Retina (tissue), 1 donor: ENCODE measurements at places on chromosomes 4 and X.
A peak's percentile ranks its signal among the peaks of the same experiment; 100 is the strongest.

DNA sequence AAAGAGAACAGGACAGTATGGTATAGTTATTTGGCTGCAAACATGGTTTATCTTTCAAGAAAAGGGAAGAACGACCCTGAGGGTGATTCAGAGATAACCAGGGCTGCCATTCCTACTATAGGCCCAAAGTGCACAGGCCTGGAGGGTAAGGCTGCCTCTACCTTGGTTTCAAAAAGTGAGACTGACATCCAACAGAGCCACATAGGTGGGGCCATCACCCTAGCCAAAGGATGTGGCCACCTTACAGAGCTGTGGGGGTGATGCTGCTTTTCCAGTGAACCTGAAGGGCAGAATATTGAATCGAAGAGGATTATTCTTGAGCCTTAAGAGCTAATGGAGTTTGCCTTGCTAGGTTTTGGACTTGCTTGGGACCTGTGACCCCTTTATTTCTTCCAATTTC is 15.7 kb downstream of the SH2D1A start:
- no peak for DNase-seq

DNA sequence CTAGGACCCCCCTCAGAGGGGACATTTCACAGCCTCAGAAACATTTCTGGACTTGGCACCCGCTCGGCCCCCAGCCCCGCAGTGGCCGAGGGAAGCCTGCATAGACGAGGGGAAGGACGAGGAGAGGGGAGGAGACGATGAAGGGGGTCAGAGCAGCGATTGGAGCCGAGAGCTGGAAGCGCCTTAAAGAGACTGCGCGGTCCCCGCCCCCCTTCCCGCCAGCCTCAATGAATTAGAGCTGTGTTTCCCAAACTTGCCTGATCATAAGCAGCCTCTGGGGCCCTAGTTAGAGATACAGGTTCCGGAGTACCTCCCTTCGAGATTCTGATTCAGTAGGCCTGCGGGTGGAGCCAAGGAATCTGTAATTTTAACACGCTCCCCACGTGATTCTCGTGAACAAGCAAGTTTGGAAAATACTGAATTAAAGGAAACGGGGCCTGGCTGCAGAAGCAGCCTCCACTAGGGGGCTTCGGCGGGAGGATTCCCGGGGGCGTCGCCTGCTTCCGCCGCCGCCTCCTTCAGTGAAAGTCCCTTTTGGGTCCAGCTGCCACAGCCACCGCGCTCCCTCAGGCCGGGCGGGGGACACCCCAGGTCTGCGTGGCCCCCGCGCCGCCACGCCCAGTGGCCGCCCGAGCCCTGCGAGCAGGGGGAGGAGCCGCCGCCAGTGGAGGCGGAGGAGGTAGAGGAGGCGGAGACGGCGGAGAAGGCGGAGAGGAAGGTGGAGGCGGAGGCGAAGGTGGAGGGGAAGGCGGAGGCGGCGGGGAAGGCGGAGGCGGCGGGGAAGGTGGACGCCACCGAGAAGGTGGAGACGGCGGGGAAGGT is at the start of gene USP27X:
TSS of gene USP27X (plus strand) at position 651 of the 822 bp plus-strand sequence. CDS start 824 bp downstream, outside the sequence.
- peak; percentile 91 for DNase-seq

DNA sequence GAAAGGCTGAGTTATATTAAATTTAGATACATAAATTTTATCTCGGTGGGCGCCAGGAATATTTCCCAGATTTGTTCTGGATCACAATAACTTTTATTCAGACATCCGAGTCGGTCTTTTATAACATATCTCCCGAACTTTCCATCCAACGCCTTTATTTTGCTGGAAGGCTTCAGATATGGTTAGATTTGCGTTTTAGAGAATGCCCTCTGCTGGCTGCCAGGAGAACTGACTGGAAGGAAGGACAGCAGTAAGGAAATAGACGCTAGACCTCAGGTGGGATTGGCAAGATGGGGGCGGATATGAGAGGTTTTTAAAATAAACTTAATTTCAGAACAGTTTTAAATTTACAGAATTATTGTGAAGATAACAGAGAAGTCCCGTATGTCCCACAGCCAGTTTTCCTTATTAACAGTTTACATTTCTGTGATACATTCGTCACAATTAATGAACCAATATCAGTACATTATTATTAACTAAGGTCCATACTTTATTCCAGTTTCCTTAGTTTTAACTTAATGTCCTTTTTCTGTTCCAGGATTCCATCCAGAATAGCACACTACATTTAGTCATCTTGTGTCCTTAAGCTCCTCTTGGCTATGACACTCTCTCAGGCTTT is 4.6 kb upstream of the KANTR start:
- DNase-seq: peak; percentile 54

DNA sequence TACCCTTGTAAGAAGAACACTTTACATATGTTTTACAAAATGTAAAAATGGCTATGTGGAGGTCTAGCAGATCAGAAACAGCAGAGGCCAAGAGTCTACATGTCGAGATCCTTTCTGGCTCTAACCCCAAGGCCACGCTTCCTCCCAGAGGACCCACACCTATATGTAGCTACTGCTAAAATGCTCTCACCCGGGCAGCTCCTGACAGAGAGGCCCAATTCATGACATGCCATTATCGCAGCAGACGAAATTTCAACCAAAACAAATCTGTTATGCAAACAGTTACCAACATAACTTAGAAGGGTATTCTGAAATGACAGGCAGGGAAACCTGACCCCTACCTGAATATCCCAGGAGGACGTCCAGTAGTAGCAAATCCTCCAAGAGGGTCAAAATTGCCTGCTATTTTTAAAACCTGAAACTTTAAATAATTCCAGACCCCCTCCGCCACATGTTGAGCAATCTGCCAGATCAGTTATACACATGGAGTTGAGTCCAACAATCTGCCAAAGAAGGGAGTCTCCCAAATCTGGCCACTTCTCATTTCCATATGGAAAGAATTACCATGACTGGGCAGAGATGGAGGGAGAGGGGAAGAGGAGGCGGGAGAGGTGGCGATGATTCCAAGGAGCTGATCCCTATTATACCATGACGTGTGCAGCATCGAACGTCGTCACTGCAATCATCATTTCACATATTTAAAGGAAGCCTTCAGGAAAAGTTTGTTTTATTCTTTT is 192.9 kb upstream of the TBL1X start:
- DNase-seq: no peak

- DNase-seq: no peak
Observed at GRCh38 chrX:47169273-47169672, 24.3 kb downstream of the RBM10 start.

DNA sequence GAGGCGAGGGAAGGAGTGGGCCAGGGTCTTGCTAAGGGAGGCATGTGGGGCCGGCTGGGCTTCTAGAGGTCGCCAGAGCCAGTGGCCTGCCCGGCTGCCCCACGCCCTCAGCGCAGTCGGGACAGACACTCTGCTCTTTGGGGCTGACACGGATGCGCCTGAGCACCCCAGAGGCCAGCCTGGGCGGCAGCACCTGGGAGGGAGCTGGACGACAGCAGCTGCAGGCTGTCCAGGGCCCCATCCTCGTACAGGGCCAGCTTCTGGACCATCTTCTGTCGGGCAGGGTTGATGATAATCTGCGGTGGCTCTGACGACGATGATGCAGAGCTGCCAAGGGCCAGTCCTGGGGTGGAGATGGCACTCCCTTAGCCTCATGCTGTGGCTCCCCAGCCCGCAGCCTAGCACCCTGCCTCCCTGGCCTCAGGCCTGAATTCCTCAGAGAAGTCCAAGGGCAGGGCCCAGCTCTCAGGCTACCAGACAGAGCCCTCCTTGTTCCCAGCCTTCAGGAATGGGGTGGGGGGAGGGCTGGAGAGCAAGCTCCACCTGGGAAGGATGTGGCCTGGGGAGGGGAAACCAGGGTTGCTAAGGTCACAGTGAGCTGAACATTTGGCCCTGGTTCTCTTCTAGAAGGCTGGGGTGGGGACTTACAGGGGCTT is 7.2 kb downstream of the IRAK1 start:
- DNase-seq: no peak

GRCh38 chr4:155667568-155668511 is 1.2 kb downstream of the GUCY1A1 start:
- peak; percentile 92 for DNase-seq

DNA sequence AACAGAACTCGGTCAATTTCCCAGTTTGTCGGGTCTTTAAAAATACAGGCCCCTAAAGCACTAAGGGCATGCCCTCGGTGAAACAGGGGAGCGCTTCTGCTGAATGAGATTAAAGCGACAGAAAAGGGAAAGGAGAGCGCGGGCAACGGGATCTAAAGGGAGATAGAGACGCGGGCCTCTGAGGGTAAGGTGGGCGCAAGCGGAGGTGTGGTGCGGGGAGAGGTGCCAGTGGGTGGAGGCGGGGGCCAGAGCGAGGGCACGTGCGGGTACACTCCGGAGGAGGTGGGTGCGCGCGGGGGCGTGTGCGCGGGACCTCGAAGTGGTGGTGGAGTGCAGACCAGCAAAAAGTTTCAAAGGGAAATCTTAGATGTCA is 787 bp upstream of the TET2 start:
- no peak for DNase-seq

DNA sequence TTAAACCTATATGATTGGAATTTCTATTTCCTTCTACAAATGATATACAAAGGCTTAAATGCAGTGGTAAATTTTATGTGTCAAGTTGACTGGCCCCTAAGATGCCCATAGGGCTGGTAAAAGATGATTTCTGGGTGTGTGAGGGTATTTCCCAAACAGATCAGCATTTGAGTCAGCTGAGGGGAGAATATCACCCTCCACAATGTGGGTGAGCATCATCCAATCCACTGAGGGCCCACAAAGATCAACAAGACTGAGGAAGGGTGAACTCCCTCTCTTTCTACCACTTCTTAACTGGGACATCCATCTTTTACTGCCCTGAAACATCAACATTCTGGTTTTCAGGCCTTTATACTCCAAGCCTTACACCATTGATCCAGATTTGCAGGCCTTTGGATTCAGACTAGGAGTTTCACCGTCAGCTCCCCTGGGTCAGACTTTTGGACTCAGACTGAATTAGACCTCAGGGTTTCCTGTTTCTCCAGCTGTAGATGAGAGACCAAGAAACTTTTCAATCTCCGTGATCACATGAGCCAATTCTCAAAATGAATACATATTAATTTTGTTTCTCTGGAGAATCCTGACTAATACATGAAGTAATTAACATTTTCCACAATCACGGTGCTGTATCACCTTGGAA is 1020.7 kb upstream of the SLIT2 start:
- no peak for DNase-seq

DNA sequence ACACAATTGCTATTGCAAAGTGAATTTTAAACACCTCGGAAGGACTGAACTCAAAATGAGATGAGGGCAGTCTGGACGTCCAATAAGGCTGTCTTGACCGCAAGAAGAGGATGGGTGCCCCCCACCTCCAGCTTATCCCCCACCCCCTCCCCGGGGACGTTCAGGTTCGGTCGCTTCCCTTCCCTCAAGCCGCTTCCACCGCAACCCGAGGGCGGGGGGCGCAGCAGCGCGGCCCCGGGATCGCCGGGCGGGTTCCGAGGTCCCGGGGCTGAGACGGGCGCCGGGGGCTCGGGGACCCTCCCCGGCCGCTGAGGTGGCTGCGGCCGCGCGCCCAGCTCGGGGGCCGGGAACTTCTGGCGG is 480 bp downstream of the USP46 start:
- DNase-seq: no peak

- no peak for DNase-seq
Observed at GRCh38 chr4:6217716-6218381, 17.5 kb upstream of the JAKMIP1 start.

- no peak for DNase-seq
Observed at GRCh38 chrX:149652232-149652981, 20.8 kb upstream of the TMEM185A start.

- no peak for DNase-seq
Observed at GRCh38 chrX:23578079-23578478, 89.2 kb upstream of the PRDX4 start.

GRCh38 chr4:163976588-163976987 is 482.1 kb downstream of the TMA16 start:
- no peak for DNase-seq

- no peak for DNase-seq
Observed at GRCh38 chr4:89067417-89067816, 10.4 kb upstream of the FAM13A start.

DNA sequence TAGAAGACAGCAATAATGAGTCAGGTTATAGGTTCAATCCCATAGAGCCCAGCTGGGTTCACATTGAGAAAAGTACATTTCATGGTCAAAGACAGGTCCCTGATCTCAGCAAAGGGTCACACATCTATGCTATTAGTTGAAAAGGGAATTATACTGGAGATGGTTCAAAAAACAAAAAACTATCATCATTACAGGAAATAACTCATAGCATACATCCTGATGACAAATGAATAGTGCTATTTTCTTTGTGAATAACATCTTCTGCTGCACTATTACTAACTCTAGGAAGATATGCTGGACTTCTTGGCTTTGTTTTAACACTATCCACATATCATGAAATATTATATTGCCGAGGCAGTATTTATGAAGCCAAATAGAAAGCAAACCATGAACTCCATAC is 202.5 kb upstream of the MAB21L2 start:
- no peak for DNase-seq

DNA sequence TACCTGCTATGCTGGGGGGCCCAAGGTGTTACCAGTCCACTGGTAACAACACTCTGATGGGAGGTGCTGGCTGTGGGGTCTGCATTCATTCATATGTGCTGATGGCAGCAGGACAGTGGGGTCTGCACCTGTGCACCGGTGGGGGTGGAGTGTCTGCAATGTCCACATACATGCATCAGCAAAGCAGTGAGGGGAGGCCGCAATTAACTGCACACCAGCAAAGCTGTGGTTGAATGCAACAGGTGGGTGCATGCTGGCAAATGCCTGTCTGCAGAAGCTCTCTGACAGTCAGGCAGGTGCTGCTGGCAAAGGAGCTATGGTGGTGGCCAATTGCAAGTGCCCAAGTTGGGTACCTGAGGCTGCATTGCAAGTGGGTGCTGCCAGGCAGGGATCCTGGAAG is 426.5 kb upstream of the FMR1 start:
- no peak for DNase-seq

GRCh38 chrX:8868906-8869305 is 67.7 kb upstream of the FAM9A start:
- no peak for DNase-seq

DNA sequence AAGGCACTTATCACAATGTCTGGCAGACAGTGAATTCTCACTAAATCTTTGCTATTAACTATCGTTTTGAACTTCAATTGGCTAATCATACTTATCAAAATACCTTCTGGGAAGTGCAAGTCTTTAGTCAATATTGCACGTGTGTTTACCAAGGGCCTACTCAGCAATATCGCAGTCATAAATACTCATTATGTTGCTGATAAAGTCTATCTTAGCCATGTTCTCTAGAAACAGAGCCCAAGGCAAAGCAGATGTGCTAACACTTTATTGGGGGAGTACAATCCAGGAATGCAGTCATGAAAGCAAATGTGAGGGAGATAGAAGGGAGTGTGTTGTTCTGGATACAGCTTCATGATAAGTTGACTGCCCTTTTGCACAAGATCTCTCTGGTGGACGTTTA is 90.5 kb downstream of the FBXO8 start:
- no peak for DNase-seq

- no peak for DNase-seq
Observed at GRCh38 chr4:105120626-105121025, 26.1 kb upstream of the TET2 start.

DNA sequence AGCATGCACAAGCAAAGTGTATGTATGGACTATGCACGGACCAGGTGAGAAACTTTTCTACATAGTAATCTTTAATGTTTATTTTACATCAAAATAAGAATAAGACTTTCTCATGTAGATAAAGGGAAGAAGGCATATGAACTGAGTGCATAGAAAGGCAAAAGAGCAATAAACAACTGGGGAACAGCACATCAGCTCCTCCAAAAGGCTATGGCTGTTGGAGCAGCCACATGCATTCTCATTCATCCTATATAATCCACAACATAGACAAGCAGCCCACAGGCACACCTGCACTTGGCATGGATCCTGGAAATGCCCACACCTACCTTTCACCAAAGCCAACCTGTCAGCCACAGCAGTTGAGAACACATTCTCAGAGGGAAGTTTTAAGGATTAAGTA is 586.9 kb upstream of the INTU start:
- no peak for DNase-seq
